ENCODE measurements at places on chromosomes 6 and 20. TPM values are rescaled to one million over a fixed set of nuclear protein-coding genes. Genes with fewer than 3 reads are reported as not detected.
A peak's percentile ranks its signal among the peaks of the same experiment; 100 is the strongest.

- no peak overlapping the region for H3K4me3 ChIP-seq
- H3K27ac ChIP-seq, result no peak overlapping the region
- H3K27me3 ChIP-seq, result no peaks in the 10 kb centered on the region
Measured at GRCh38 chr6:20946022-20946421, 411.8 kb downstream of the CDKAL1 start.

GRCh38 chr6:68572525-68572924 lies 62.6 kb upstream of the ADGRB3 start:
- DNase-seq, result no peak
- H3K36me3 ChIP-seq, result no peaks in the 10 kb centered on the region
- no peak overlapping the region for H3K27ac ChIP-seq

DNA sequence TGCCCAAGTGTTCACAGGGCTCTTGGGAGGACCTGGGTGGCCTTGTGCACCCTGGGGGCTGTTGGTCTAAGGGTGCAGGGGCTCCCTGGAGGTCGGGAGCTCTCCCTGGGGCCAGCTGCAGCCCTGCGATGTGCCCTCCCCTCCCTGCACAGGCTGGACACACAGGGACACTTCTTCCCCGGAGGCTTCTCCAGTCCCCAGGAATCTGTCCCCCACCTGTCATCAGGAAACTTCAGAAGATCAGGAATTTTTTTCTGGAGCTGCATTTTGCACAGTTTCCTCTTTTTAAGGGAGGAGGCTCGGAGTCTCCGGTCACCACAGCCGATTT lies 66.9 kb upstream of the BHLHE23 start:
- no peaks in the 10 kb centered on the region for H3K36me3 ChIP-seq
- no peak overlapping the region for H3K4me3 ChIP-seq
- peaks cover 5% of the 10 kb centered on the region for H3K27me3 ChIP-seq
- no peak for DNase-seq
- H3K27ac ChIP-seq, result no peak overlapping the region

DNA sequence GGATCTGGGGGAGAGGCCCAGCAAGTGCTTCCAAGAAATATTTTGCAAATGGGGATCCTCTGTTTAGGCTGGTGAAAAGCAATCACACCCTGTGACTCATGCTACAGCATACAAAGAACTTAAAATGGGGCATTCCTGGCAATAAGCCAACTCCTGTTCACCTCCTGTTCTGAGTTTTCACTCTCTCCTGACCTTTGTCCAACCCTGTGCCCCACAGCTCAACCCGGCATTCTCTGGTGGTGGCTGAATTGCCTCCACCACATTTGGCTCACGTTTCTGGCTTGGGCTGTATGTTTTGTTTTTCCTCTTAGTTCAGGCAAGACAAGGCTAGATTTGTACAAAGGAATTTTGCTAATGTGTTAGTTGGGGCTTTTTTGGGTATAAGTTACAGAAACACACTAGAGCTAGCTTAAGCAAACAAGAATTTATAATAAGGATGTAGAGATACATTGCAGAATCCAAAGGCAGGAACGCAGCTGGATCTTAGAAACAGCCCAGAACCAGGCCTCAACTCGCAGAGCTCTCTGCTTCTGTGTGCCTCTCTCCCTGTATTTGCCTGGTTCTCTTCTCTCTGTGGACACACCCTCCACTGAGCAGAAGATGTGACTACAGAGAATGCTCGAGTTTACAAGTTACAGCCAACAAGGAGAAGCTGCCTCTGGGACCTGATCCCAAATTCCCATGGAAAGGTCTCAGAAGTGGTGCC lies 9.4 kb downstream of the ABCC10 start:
- no peaks in the 10 kb centered on the region for H3K4me1 ChIP-seq
- no peaks in the 10 kb centered on the region for H3K36me3 ChIP-seq
- DNase-seq, result peak; percentile 88
- no peak overlapping the region for H3K4me3 ChIP-seq
- H3K27ac ChIP-seq, result peak overlapping the region; percentile 83

DNA sequence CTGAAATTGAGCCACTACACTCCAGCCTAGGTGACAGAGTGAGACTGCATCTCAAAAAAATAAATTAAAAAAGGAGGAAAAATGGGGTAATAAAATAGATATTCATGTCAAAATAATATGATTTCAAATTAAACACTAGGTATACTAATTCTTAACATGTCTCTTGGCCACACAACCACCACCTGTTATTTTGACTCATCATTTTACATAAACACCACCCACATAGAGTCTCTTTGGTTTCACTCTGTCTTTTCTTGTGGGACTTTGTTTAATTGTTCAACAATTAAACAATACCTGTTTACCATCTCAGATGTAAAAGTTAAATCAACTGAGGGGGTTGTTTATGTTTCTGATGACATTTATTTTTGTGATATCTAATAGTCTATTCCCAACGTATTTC lies 476.8 kb upstream of the ADGRB3 start:
- H3K27ac ChIP-seq, result no peak overlapping the region
- H3K27me3 ChIP-seq, result no peaks in the 10 kb centered on the region
- H3K36me3 ChIP-seq, result no peaks in the 10 kb centered on the region
- no peak for DNase-seq

DNA sequence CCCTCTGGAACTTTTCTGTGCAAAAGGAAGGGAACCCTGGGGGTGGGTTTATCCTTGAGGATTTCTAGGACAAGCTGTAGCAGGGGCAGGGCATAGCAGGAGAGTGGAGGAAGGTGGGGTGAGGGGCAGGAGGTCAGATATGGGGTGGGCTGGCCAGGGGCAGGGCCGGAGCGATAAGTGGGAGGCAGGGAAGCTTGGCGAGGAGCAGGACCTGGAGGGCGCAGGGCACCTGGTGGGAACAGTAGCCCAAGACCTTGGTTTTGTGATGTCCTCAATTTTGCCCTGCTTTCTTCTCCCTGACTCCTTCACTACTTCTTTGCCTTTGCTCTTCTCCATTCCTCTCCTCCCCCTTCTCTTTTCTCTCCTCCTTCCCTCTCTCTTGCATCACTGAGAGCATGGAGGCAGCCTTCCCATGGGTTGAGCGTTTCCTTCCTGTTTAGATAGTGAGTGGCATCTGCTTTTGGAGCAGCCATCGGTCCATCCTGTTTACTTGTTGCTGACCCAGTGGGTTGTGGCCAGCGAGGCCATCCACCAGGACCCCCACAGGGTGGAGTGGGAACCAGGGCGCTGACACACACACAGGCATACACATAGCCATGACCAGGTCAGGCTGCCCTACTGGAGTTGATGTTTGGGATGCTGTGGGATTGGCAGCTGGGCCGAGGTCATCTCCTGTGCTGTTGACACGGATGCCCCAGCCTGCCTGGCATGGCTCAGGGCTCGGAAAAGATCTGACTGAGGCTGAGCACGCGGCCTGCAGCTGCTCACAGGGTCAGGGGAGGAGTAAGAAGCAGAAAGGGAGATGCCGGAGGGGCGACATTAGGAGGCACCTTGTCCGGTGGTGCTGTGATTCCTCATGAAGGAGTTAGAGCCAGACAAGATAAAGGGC lies 121.0 kb upstream of the RNF24 start:
- H3K36me3 ChIP-seq, result no peaks in the 10 kb centered on the region
- DNase-seq, result no peak
- no peaks in the 10 kb centered on the region for H3K27me3 ChIP-seq
- no peaks in the 10 kb centered on the region for H3K4me1 ChIP-seq

- H3K27ac ChIP-seq, result no peak overlapping the region
- H3K27me3 ChIP-seq, result no peaks in the 10 kb centered on the region
- no peak overlapping the region for H3K4me3 ChIP-seq
- H3K36me3 ChIP-seq, result no peaks in the 10 kb centered on the region
Measured at GRCh38 chr6:158154816-158155215, 13.2 kb downstream of the SERAC1 start.

GRCh38 chr20:49349694-49350252 lies 71.9 kb upstream of the ZNFX1 start:
- H3K4me1 ChIP-seq, result no peaks in the 10 kb centered on the region
- no peaks in the 10 kb centered on the region for H3K27me3 ChIP-seq
- no peak for DNase-seq
- H3K36me3 ChIP-seq, result no peaks in the 10 kb centered on the region

DNA sequence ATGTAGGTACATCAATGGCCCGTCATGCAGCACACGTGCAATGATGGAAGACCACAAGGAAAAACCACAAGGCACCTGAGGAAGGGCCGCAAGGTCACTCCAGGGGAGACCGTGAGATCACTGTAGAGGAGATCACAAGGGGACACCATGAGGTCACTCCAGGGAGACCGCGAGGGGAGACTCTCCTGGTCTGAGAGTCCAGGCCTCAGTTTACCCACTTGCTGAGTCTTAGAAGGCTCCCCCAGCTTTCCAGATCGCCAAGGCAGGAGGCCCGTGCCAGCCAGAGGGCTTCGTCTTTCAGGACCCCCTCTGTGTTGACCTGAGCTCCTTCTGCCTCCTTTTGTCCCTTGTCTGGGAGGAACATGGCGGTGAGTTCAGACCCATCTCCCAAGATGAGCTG lies 232.2 kb downstream of the ERMARD start:
- no peaks in the 10 kb centered on the region for H3K36me3 ChIP-seq
- H3K27ac ChIP-seq, result no peak overlapping the region
- H3K27me3 ChIP-seq, result no peaks in the 10 kb centered on the region
- H3K4me3 ChIP-seq, result no peak overlapping the region
- no peaks in the 10 kb centered on the region for H3K4me1 ChIP-seq

DNA sequence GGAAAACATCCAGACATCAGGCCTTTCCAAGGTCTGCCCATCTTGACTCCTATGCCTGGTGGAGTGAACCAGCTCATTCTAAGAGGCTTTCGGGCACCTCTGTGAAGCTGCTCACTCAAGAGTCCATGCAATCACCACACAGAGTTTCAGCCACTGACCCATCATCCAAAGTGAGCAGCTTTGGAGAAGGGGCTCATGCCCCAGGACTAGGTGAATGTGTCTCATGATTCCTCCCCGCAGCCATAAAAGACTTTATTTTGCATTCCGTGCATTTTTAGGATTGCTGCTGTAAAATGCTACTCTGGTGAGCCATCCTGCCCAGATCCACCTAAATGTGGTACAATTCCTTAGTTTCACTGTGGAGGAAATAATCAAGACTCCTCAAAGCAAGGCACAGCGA lies 44.5 kb upstream of the EZR start:
- DNase-seq, result no peak
- H3K4me3 ChIP-seq, result no peak overlapping the region
- no peaks in the 10 kb centered on the region for H3K4me1 ChIP-seq

GRCh38 chr6:159079367-159079766 lies 34.6 kb upstream of the TAGAP start:
- H3K36me3 ChIP-seq, result no peaks in the 10 kb centered on the region
- H3K27ac ChIP-seq, result no peak overlapping the region
- no peaks in the 10 kb centered on the region for H3K27me3 ChIP-seq
- no peak for DNase-seq

DNA sequence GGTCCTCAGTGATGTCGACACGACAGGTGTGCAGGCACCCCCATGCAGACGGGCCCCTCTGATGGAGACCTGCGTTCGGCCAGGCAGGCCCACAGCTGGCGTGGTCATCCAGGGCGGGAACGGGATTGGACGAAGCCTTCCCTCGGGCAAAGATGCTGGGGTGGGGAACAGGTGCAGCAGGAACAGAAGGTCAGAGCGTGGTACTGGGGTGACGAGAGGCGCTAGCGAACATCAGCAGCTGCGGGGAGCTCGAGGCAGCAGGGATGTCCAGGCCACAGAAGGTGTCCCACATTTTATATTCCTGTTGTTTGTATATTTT lies 96.2 kb downstream of the SLC22A23 start:
- H3K36me3 ChIP-seq, result no peaks in the 10 kb centered on the region
- H3K4me1 ChIP-seq, result no peaks in the 10 kb centered on the region
- H3K4me3 ChIP-seq, result no peak overlapping the region
- H3K27ac ChIP-seq, result no peak overlapping the region

- no peak overlapping the region for H3K27ac ChIP-seq
- H3K4me3 ChIP-seq, result no peak overlapping the region
- H3K36me3 ChIP-seq, result no peaks in the 10 kb centered on the region
- H3K27me3 ChIP-seq, result no peaks in the 10 kb centered on the region
- H3K4me1 ChIP-seq, result no peaks in the 10 kb centered on the region
- no peak for DNase-seq
Measured at GRCh38 chr6:35972471-35973367, 51.7 kb downstream of the SLC26A8 start.

- DNase-seq, result no peak
- H3K36me3 ChIP-seq, result no peaks in the 10 kb centered on the region
- H3K27me3 ChIP-seq, result no peaks in the 10 kb centered on the region
- no peak overlapping the region for H3K27ac ChIP-seq
- H3K4me3 ChIP-seq, result no peak overlapping the region
- no peaks in the 10 kb centered on the region for H3K4me1 ChIP-seq
Measured at GRCh38 chr20:23497536-23497935, 6.6 kb downstream of the CST8 start.

GRCh38 chr6:137542713-137543112 lies 48.5 kb upstream of the OLIG3 start:
- H3K27me3 ChIP-seq, result no peaks in the 10 kb centered on the region
- DNase-seq, result no peak
- no peaks in the 10 kb centered on the region for H3K4me1 ChIP-seq
- H3K36me3 ChIP-seq, result no peaks in the 10 kb centered on the region

DNA sequence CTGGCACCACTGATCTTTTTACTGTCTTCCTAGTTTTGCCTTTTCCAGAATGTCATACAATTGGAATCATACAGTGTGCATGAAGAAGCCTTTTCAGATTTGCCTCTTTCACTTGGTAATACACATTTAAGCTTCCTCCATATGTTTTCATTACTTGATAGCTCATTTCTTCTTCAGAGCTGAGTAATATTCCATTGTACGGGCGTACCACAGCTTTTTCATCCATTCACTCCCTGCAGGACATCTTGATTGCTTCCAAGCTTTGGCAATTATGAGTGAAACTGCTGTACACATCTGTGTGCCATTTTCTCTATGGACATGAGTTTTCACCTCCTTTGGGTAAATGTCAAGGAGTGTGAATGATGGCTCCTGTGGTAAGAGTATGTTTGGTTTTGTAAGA lies 46.2 kb upstream of the LY86 start:
- H3K36me3 ChIP-seq, result no peaks in the 10 kb centered on the region
- H3K27me3 ChIP-seq, result no peaks in the 10 kb centered on the region
- no peak for DNase-seq
- H3K4me1 ChIP-seq, result no peaks in the 10 kb centered on the region

- H3K27me3 ChIP-seq, result peaks cover 5% of the 10 kb centered on the region
- H3K4me3 ChIP-seq, result no peak overlapping the region
- H3K4me1 ChIP-seq, result no peaks in the 10 kb centered on the region
- no peak for DNase-seq
Measured at GRCh38 chr6:438634-439170, 47.1 kb downstream of the IRF4 start.

DNA sequence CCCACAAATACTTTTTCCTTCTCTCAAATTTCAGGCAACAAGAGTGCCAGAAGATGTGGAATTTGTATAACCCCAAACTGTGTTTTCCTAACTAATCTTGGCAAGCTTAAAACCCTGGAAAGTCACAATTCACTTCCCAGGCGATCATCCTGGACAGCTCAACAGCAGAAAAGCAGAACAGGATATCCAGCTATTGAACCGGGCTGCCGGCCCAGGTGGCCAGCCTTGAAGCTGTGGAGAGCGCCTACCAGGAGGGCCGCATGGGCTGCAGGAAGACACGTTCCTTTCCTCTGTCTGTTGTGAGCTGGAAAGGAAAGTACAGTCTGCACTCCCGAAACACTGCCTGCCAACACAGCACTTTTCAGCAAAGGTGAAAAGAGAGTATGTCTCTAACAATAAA lies 719.7 kb upstream of the MARCKS start:
- H3K36me3 ChIP-seq, result no peaks in the 10 kb centered on the region
- no peak for DNase-seq
- no peak overlapping the region for H3K4me3 ChIP-seq
- no peaks in the 10 kb centered on the region for H3K27me3 ChIP-seq
- no peak overlapping the region for H3K27ac ChIP-seq
- no peaks in the 10 kb centered on the region for H3K4me1 ChIP-seq

The BPI gene
- not detected for total RNA-seq

The C6orf52 gene
- total RNA-seq, result not detected

The SLC35D3 gene
- not detected for total RNA-seq
